ENCODE measurements at places on chromosomes 1 and 21. TPM values are rescaled to one million over a fixed set of nuclear protein-coding genes. Genes with fewer than 3 reads are reported as not detected.

The HTR1D gene
- total RNA-seq, result not detected

The FCRL3 gene
- total RNA-seq, result 4.5 TPM

The SOX13 gene
- total RNA-seq, result 9.1 TPM

The S100A3 gene
- total RNA-seq, result not detected

The RGS4 gene
- not detected for total RNA-seq

The LPAR3 gene
- 4.1 TPM for total RNA-seq

The CNKSR1 gene
- 4.5 TPM for total RNA-seq

- no peak overlapping the region for H3K4me3 ChIP-seq
- H3K4me1 ChIP-seq, result no peaks in the 10 kb centered on the region
- DNase-seq, result no peak
- no peaks in the 10 kb centered on the region for H3K36me3 ChIP-seq
- no peaks in the 10 kb centered on the region for H3K27me3 ChIP-seq
Observed at GRCh38 chr1:206951318-206952100, 5.2 kb upstream of the PIGR start.

DNA sequence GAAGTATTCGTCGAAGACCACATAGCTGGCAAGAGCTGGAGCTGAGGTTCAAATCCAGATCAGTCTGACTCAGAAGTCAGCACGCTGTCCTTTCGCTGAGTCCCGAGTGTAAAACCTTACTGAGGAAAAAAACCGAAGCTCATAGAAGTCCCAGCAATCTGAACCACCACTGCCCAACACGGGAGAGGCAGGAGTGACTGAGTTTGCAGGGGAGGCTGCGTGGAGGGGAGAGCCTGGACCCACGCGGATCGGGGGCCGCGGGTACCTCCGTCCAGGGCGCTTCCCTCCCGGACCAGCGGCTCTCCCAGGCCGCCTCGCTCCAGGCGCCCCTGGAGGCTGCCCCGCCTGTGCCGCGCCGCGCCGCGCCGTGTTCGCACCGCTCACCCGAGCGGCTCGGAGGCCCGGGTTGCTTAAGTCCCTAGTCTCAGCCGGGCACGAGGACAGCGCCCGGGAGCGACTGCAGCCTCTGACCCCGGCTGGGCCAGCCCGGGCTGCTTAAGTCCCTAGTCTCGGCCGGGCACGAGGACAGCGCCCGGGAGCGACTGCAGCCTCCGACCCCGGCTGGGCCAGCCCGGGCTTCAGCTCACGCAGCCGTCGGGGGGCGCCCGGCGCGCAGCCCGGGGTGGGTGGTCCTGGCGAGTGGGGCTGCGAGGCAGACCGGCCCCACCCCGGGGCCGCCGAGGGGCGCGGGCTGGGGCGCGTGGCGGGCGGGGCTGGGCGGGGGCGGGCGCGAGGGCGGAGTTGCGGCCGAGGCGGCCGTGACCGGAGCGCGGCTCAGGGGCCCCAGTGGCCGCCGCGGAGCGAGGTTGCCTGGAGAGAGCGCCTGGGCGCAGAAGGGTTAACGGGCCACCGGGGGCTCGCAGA is at the start of gene ADAMTSL4:
Gene ADAMTSL4, plus strand, starts transcription at position 777 of the 864 bp plus-strand sequence. CDS start 2,881 bp downstream, outside the sequence.
- no peaks in the 10 kb centered on the region for H3K27me3 ChIP-seq
- peaks cover 23% of the 10 kb centered on the region for H3K4me1 ChIP-seq
- no peak for DNase-seq
- no peak within 1 kb of the TSS for H3K27ac ChIP-seq
- no peaks in the 10 kb centered on the region for H3K36me3 ChIP-seq

- no peaks in the 10 kb centered on the region for H3K36me3 ChIP-seq
- DNase-seq, result no peak
- H3K27ac ChIP-seq, result no peak overlapping the region
- H3K27me3 ChIP-seq, result no peaks in the 10 kb centered on the region
- no peaks in the 10 kb centered on the region for H3K4me1 ChIP-seq
Observed at GRCh38 chr1:9605946-9606455, 17.3 kb downstream of the TMEM201 start.

DNA sequence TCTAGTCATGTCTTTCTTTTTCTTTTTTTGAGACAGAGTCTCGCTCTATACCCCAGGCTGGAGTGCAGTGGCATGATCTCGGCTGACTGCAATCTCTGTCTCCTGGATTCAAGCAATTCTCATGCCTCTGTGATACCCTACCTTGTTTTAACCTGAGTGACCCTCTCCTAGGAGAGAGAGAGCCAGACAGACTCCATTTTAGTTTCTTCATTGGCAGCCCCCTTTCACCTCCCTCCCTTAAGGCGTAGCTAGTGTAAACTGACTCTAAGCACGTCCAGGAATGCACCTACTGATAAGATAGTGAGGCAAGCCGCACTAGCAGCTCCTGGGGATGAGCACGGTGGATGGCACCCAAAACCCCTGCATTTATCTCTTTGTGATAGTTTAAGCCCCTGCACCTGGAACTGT is 5.2 kb upstream of the PKNOX1 start:
- no peaks in the 10 kb centered on the region for H3K27me3 ChIP-seq
- no peak overlapping the region for H3K4me3 ChIP-seq
- no peaks in the 10 kb centered on the region for H3K36me3 ChIP-seq
- no peak overlapping the region for H3K27ac ChIP-seq
- DNase-seq, result no peak

GRCh38 chr21:39863111-39863510 is 4.1 kb upstream of the PCP4 start:
- no peak overlapping the region for H3K27ac ChIP-seq
- no peak for DNase-seq
- H3K4me1 ChIP-seq, result no peaks in the 10 kb centered on the region

GRCh38 chr1:62057641-62058290 is 136.9 kb upstream of the L1TD1 start:
- no peaks in the 10 kb centered on the region for H3K27me3 ChIP-seq
- H3K36me3 ChIP-seq, result no peaks in the 10 kb centered on the region
- H3K4me1 ChIP-seq, result no peaks in the 10 kb centered on the region
- no peak for DNase-seq
- H3K4me3 ChIP-seq, result no peak overlapping the region
- H3K27ac ChIP-seq, result no peak overlapping the region

DNA sequence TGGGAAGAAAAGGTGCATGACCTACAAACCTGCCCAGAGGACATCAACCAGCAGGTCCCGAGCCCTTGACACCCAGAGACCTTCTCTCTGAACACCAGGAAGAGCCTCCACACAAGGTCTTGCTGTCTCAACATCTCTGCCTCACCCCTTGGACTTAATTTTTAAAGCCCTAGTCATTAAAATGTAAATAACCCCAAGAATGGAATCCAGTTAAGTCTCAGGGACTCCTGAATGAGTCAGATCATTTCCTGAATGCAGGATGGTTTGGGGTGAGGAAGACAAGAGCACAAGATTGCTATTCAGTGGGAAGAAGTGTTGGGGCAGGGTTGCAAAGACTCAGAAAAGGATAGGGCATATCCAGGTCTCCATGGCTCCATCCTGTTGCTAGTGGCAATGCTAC is 17.8 kb upstream of the GRIK3 start:
- H3K4me3 ChIP-seq, result no peak overlapping the region
- no peak overlapping the region for H3K27ac ChIP-seq
- H3K27me3 ChIP-seq, result no peaks in the 10 kb centered on the region
- DNase-seq, result no peak
- no peaks in the 10 kb centered on the region for H3K36me3 ChIP-seq

DNA sequence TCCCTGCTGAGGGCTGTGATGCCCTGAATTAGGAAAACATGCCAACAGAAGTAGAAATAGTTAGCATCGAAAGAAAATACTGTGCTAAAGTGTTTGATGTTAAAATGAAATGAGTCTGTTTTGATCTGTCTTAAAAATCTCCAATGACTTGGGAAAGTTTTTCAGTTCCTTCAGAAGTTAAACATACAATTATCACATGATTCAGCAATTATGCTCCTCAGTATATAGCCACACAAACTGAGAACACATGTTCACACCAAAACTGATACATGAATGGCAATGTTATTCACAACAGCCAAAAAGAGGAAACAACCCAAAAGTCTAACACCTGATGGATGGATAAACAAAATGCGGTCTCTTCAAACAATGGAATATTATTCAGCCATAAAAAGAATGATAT is 130.6 kb downstream of the PTPN14 start:
- H3K27me3 ChIP-seq, result no peaks in the 10 kb centered on the region
- H3K4me1 ChIP-seq, result no peaks in the 10 kb centered on the region
- H3K4me3 ChIP-seq, result no peak overlapping the region
- no peak overlapping the region for H3K27ac ChIP-seq

- H3K27ac ChIP-seq, result peak overlapping the region; percentile 14
- peaks cover 67% of the 10 kb centered on the region for H3K4me1 ChIP-seq
- DNase-seq, result no peak
- no peak overlapping the region for H3K4me3 ChIP-seq
- peaks cover 5% of the 10 kb centered on the region for H3K36me3 ChIP-seq
Observed at GRCh38 chr1:8396786-8397406, 79.0 kb downstream of the SLC45A1 start.

- DNase-seq, result no peak
- no peaks in the 10 kb centered on the region for H3K27me3 ChIP-seq
- no peaks in the 10 kb centered on the region for H3K4me1 ChIP-seq
Observed at GRCh38 chr1:228312136-228312764, 94.4 kb downstream of the TRIM11 start.

DNA sequence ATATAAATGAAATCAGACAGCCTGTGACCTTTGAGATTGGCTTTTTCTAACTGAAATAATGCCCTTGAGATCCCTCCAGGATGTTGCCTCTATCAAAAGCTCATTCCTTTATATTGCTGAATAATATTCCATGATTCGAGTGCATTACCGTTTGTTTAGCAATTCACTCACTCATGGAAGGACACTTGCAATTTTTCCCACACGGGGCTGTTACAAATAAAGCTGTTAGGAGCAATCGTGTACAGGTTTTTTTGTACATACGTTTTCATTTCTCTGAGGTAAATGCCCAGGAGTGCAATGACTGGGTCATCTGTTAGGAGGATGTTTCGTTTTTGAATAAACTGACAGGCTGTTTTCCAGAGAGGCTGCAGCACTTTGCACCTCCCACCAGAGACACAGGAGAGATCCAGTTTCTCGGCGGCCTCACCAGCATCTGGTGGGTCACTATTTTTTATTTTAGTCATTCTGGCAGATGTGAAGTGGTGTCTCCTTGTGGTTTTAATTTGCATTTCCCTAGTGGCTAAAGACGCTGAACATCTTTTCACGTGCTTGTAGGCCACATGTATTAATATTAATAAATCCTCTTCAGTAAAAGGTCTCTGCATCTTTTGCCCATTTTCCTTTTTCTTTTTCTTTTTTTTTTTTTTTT is 11.0 kb downstream of the PRDM15 start:
- no peak for DNase-seq
- no peaks in the 10 kb centered on the region for H3K36me3 ChIP-seq
- no peak overlapping the region for H3K4me3 ChIP-seq

GRCh38 chr1:170162459-170163246 is 16.9 kb downstream of the NTMT2 start:
- no peaks in the 10 kb centered on the region for H3K36me3 ChIP-seq
- no peak for DNase-seq
- no peak overlapping the region for H3K4me3 ChIP-seq
- no peaks in the 10 kb centered on the region for H3K27me3 ChIP-seq

DNA sequence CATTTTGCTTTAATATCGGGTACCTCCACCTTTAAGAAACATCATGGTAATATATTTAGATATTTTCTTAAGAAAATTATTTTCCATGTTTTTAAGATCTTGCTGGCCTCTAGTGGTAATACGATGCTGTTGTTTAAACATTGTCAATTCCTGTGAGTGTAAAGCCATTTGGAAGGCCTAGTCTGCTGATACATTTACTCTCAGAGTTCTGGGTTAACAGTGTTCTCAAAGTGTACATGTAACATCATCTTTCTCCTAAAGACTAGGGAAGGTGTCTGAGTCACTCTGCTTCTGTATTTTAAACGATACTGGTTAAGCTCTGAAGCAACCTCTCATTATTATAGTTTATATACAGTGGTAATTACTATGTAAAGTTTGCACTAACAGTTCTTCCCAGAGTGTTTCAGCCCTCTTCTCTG is 189.1 kb downstream of the RASAL2 start:
- H3K27ac ChIP-seq, result no peak overlapping the region
- DNase-seq, result no peak
- H3K27me3 ChIP-seq, result no peaks in the 10 kb centered on the region
- H3K4me1 ChIP-seq, result no peaks in the 10 kb centered on the region

DNA sequence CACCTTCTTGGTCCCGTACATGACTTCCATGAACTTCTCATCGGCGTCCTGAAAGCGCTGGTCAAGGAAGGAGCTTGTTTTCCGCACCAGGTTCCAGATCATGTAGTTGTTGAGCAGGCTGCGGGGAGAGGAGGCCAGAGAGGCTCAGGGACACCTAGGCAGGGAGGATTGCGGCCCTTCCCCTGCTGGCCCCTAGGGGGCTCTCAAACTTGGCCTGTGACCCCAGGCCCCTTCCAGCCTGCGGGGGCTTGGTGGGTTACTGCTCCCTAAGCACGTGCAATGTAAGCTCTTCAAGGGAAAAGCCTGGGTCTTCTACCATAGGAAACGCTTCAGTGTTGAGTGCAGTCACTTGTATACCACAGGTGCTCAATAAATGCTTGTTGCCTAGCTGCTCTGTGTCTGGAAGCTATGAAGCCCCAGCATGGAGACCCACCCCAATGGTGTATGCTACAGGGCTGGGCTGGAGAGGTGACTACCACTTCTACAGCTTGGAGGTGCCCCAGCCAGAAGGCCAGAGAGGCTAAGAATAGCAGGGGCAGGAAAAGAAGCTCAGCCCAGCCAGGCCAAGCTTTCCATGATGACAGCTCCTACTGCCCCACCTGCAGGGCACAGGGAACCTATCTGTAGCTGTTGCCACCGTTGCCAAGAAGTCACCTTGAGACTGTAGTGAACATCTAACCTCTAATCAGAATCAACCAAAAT is 45.1 kb downstream of the ECE1 start:
- no peak overlapping the region for H3K4me3 ChIP-seq
- DNase-seq, result no peak
- H3K36me3 ChIP-seq, result peaks cover 56% of the 10 kb centered on the region
- H3K4me1 ChIP-seq, result no peaks in the 10 kb centered on the region
- no peak overlapping the region for H3K27ac ChIP-seq

DNA sequence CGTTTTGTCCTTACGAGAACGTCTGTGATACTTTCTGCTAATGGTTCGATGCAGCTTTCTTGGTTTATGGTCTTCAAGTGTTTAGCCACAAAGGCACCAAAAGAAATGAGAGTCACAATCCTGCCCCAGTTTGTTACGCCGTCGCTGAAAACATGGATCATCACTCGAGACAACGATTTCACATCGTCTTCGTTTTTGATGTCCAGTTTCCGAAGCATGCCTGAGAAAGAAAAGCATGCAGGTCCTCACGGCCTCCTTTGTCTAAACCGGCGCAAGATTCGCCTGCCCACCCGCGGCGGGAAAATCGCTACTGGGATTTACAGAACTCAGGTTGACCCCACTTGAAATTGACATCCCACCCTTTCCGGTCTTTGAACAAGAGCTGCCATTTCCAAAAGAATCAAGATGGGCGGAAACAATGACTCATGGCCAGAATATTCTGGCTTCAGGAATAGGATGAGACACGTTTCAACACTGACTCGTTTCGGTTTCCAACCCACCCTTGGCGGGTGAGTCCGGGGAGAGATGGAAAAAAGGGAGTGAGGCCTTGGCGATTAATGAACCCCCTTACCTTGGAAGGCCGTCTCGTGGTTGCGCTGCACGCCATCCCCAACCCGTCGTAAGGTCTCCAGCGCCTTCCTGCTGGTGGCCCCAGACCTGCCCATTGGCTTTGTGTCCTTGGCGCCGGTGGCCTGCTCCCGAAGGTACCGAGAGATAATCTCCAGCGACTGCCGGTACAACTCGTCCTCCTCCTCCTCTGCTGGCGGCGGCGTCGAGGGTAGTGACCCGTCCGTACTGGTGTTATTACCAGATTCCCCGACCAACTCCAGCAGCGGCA is 919 bp downstream of the MCL1 start:
- no peaks in the 10 kb centered on the region for H3K27me3 ChIP-seq
- peaks cover 51% of the 10 kb centered on the region for H3K36me3 ChIP-seq
- H3K4me3 ChIP-seq, result peak overlapping the region; percentile 100
- H3K27ac ChIP-seq, result peak overlapping the region; percentile 97
